ENCODE measurements at places on chromosomes 4 and X.

DNA sequence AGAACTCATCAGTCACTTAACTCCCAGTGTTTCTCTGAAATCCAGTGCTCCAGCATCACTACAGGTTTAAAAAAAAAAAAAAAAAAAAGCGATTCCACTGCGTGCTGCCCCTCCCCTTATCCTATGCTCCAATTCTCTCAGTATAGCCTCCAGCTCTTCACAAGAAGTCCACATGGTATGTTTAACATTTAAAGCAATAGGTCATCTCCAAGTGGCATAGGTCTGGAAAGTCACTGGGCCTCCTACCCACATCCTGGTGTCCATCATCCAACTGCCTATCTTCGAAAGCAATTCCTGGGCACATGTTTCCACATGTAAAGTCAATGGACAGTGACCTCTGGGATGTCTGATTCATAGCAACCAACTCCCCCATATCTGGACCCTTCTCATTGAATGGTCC lies 66.5 kb upstream of the MAP3K15 start:
- DNase-seq, result no peak

DNA sequence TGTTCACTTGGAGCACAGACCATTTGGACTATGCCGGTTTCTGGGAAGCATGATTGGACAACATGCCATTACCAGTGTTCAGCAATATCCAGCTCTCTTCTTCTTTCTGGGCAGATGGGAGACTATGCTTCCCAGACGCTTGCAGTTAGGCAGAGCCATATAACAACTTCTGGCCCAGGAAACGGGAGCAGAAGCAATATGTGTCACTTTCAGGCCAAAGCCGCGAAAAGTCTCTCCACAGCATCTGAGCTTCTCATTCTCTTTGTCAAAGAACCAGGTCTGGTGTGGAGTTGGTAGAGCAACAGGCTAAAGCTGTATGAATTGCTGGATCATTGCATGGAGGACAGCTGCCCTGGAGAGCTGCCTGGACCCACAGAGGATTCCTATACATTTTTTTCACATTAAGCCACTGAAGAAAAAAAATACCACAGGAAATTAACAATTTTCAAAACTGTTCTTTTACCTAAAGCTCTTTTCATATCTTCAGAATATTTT lies 131.4 kb upstream of the FRG1 start:
- DNase-seq, result no peak

DNA sequence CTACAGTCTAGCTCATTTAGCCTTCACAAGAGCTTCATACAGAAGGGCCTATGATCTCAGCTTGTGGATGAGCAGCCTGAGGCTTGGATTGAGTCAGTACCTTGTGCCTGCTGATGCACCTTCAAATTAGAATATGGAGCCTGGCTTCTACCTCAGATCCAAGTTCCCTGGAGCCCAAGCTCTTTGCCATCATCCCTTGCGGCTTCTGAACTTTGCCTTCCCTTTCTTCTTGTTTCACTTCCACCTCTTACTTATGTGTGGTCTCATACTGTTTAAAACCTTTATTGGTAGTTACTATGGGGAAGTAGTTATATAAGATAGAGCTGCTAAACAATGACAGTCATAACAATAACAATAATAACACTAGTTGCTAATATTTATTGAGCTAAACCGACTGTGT lies 84.3 kb upstream of the AFF2 start:
- DNase-seq, result no peak

- DNase-seq, result no peak
Measured at GRCh38 chr4:1246901-1247863, 1.7 kb downstream of the CTBP1 start.

GRCh38 chr4:38743866-38744265 lies 38.9 kb downstream of the TLR10 start:
- DNase-seq, result no peak

- DNase-seq, result no peak
Measured at GRCh38 chr4:17546222-17546621, 30.8 kb upstream of the LAP3 start.

- DNase-seq, result no peak
Measured at GRCh38 chrX:37921758-37922157, 74.4 kb upstream of the DYNLT3 start.

GRCh38 chrX:132115792-132116191 lies 12.0 kb downstream of the FRMD7 start:
- no peak for DNase-seq

- DNase-seq, result no peak
Measured at GRCh38 chr4:176186067-176186466, 9.3 kb downstream of the SPATA4 start.

- no peak for DNase-seq
Measured at GRCh38 chr4:714087-714486, 8.5 kb downstream of the PCGF3 start.

- no peak for DNase-seq
Measured at GRCh38 chr4:87077914-87078585, 142.4 kb downstream of the KLHL8 start.

- DNase-seq, result peak; percentile 29
Measured at GRCh38 chr4:170017252-170017651, 8.9 kb downstream of the MFAP3L start.

DNA sequence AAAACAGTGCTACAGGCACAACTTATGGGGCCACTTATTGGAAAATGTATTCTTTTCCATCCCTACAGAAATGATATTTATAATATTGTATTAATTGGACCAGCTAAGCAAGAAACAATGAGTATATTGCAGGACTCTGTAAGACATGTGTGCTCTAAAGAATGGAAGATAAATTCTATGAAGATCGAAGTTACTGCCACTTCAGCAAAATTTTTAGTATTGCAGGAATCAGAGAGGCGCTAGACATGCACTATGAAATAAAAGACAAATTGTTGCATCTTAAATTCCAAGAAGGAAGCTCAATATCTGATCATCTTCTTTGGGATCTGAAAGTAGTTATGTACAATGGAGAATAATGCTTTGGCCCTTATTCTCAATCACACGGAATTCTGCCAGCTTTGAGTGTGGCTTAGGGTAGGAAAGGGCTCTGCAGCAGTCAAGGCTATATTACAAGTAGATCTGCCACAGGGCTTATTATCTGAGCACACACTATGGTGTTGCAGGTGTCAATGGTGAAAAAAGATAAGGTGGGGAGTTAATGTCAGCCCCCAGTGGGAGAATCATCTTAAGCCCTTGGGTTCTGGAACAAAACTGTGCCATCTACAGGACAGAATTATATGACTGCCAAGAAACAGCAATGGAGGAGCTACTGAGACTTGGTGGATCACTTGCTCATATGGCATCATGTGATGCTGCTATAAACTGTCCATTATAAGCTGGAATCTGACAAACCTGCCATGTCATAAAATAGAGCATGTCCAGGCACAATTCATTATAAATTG lies 334.0 kb upstream of the NDST3 start:
- no peak for DNase-seq

- no peak for DNase-seq
Measured at GRCh38 chrX:45847961-45848360, 647.3 kb upstream of the DIPK2B start.

GRCh38 chr4:99625369-99625768 lies 32.3 kb downstream of the C4orf54 start:
- DNase-seq, result no peak

- DNase-seq, result no peak
Measured at GRCh38 chr4:132910229-132910748, 238.8 kb upstream of the PCDH10 start.

GRCh38 chr4:151489462-151490203 lies 80.7 kb downstream of the FHIP1A start:
- no peak for DNase-seq

- no peak for DNase-seq
Measured at GRCh38 chr4:142418697-142419096, 427.4 kb downstream of the INPP4B start.

DNA sequence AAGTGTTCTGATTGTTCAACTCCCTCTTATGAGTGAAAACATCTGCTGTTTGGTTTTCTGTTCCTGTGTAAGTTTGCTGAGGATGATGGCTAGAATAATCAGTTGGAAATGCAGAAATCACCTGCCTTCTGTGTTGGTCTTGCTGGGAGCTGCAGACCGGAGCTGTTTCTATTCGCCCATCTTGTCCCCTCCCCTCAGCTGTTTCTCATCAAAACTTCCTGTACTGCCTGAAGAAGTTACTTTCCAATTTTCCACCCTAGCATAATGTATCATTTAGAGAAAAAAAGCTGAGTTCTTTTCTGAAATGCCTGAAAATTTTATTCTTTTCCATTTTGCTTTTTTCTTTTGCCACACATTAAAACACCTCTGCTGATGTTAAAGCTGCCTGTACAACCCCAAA lies 167.6 kb downstream of the TEX13A start:
- no peak for DNase-seq

DNA sequence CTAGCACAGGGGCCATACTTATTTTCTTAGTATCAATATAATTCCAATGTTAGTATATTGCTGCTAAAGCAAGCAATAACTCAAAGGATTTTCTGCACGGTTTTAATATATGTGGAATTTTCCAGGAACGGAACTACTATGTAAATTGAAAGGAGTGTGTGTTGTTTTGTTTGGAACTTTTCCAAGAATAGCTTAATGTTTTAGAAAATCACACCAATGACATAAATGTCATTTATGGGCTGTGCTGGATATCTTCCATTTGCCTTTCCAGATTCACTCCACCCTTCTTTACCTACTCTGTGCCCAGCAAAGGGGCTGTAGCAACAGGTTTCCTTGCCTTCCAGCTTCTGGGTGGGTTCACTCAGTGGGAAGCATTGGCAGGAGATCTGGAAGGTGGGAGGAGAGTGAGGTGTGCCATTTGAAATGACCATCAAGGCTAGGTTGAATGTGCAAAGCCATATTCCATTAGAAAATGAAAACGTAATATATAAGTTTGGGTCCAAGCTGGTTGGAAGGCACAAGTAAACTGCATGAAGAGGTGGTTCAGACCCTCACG lies 25.2 kb upstream of the ZFX start:
- DNase-seq, result no peak

DNA sequence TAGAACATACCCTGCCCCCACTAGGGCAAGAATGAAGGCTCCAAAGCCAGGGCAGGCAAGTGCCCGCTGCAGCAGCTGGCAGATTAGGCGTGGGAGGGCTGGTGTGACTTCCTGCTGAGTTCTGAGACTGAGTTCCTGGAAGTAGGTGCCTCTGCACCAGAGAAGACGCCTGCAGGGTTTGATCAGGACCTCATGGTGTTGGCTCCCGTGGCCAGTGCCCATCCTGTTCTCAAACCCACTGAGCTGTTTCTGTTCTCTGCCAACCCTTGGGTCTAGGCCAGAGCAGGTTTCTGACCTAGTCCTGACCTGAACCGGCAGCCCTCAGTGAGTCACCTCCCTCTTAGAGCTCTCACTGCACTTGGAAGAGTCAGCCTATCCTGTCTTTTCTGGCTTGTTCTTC lies 220.7 kb downstream of the HS6ST2 start:
- DNase-seq, result no peak

- DNase-seq, result peak; percentile 47
Measured at GRCh38 chrX:74421036-74421739, at the start of gene SLC16A2. Gene SLC16A2 (plus strand): TSS chrX:74421493. CDS start chrX:74421638, 145 bp downstream.

DNA sequence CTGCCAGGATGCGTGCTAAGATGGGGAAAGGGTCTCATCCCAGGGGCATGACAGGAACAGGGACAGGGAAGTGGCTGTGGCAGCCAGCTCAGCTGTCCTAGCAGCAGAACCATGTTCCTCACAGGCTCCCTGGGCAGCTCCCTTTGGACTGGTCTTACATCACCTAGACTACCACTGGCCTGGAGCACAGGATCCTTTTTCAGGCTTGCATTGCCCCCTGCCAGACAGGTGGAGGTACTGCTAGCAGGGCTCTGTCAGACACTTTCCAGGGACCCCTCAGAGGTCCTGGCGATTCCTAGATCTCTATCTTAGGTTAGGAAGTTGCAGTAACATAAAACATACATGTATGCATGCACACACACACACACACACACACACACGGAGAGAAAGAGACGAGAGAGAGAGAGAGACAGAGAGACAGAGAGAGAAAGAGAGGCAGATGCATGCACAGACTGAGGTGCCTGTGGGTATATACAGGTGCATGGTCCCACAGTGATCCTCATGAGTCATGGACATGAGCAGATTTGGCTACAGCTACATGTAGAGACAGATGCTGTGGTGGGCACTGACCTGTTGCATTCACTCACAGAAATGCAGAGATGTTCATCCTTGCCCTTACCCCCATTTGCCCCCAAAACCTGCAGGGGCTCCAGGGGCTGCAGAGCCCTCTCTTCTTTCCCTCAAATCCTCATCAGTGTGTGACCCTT lies 63.6 kb downstream of the STARD8 start:
- no peak for DNase-seq

- DNase-seq, result no peak
Measured at GRCh38 chrX:20217271-20217670, 49.4 kb downstream of the RPS6KA3 start.

- DNase-seq, result no peak
Measured at GRCh38 chrX:136635235-136635634, 12.7 kb upstream of the CD40LG start.

- no peak for DNase-seq
Measured at GRCh38 chrX:72123471-72124185, 8.1 kb downstream of the RTL5 start.

GRCh38 chrX:69050051-69050765 lies 115.0 kb downstream of the PJA1 start:
- no peak for DNase-seq

DNA sequence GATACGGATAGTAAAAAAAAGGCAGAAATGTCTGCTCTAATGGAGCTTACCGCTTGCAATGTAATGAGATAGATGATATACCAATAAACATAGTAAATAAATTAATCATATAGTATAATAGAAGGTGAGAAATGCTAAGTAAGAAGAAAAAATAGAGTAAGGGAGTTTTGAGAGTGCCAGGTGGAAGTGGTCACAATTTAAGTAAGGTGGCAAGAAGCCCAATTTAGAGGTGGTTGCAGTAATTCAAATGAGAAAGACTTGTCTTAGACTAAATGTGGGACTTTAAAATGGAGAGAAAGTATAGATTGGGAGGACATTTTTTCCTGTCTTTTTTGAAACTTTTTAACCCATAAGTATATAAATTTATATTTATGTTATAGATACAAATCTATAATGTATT lies 26.0 kb downstream of the TBC1D19 start:
- DNase-seq, result no peak

DNA sequence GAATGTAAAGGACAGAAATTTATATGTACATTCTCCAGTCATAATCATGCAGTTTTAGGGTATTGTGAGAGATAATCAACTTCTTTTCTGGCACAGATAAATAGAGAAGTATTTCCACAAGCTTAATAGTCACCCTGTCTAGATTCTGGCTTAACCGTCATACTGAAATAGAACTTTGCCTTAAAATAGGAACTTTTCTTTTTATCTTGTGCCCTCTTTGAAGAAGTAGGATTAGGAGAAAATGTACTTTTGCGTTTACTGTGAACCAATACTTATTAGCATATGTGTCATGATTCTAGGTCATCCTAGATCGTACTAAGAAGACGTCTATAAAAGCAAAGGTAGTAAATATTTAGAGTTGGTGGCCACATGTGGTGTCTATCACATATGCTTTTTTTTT lies 95.4 kb downstream of the NFKB1 start:
- DNase-seq, result no peak

GRCh38 chr4:55001538-55001937 lies 123.9 kb downstream of the KDR start:
- no peak for DNase-seq

GRCh38 chr4:25827897-25828296 lies 34.9 kb downstream of the SEL1L3 start:
- DNase-seq, result no peak

- no peak for DNase-seq
Measured at GRCh38 chr4:168177546-168178149, 85.3 kb downstream of the ANXA10 start.

All from caudate nucleus (tissue), 63 donors.